ENCODE measurements at places on chromosomes 12 and 14.

GRCh38 chr12:4856596-4856995 is 53.1 kb upstream of the KCNA1 start:
- no peak for DNase-seq

- DNase-seq: no peak
Observed at GRCh38 chr12:118549510-118549980, 173.2 kb downstream of the SUDS3 start.

DNA sequence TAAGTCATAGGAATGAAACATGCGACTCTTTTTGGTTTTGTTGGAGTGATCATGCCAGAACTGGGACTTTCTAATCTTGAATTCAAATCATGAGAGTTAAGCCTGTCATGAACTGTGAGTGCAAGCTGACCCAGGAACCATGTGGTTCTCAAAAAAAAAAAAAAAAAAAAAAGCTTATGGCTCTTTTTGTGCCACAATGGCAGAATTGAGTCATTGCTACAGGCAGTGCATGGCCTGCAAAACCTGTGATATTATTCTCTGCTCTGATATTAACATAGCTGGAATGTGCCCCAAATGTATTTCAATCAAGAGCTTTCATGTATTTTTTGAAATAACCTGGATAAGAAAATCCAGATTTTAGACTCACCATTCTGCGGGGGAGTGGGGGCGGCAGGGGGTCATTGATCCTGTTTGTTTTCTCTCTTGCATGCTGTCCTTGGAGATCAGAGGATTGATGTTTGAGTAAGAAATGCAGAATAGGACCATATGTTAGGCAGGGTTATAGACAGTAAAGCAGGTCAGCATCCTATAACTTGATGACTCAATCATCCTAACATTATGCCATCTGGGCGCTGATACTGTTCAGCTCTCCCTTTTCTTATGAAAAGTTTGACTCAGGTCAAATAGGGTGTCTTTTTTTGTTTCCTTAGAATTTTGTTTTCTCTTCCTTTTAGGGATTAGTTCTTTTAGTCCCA is 797.4 kb downstream of the DIO2 start:
- no peak for DNase-seq

GRCh38 chr14:75724414-75725204 is 63.6 kb downstream of the TTLL5 start:
- DNase-seq: no peak

DNA sequence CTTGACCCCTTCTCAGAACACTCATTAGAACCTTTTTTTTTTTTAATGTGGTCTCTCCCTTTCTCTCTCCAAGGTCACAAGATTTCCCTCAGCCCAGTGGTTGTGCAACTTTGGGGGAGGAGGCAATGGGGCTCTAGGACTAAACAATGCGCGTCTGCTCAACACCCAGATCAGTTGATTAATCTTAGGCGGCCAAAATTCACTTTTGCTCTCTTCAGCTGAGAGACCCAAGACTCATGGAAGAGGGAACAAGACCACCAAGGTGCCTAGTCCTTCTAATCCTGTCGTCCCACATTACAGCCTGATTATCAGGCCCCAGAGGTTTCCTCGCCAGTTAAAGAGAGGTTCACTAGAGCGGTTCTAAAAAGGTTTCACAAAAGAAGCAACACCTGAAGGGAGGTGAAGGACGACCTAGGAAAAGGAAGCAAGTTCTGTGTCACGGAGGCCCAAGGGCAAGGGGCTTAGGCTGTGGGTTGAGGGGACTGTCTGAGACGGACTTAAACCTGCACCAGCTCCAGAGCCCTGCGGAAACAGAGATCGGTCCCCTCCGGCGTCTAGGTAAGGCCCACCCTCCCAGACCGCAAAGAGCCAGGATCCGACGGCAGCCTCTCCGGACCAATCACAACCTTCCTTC is 824 bp upstream of the TARBP2 start:
- no peak for DNase-seq

DNA sequence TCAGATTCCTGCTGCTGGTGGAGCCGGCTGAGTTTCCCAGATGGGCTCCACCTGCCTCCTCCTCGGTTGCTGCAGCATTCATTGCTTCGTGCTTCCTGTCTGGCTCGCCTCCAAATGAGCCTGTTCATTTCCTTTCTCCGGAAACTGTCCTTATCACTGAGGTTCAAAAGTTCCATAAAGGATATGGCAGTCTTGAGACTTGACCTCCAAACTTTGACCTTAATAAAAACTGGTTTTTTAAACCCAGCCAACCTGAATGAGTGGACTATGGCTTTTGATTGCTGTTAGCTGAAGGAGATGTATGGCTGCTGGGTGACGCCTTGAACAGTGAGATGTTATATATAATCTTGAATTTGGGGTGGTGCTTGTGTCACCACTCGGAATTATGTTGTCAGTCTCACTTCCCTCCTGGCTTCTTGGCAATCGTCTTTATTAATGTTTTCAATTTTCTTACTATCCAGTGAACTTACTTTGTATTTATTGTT is 62.7 kb downstream of the RASSF3 start:
- DNase-seq: no peak

GRCh38 chr12:89539426-89540223 is 13.8 kb upstream of the POC1B start:
- no peak for DNase-seq

GRCh38 chr14:68653804-68654203 is 139.1 kb downstream of the ZFP36L1 start:
- no peak for DNase-seq

DNA sequence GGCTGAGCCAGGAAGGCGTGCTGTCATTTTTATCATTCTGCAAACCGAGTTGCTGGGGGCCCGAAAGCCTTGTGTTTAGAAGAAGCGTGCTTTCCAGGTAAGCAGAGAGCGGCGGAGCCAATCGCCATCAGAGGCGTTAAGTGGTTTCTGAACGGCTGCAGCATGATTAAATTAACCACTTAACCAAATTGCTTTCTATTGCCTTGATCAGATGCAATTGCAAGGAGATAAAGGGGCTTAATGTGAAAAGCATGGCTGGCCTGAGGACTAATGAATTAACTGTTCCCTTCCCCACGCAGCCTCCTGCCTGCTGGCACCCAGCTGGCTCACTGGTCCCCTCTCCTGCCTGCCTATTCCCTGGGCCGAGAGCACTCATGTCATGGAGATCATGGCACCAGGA is 36.6 kb upstream of the CHGA start:
- DNase-seq: no peak

DNA sequence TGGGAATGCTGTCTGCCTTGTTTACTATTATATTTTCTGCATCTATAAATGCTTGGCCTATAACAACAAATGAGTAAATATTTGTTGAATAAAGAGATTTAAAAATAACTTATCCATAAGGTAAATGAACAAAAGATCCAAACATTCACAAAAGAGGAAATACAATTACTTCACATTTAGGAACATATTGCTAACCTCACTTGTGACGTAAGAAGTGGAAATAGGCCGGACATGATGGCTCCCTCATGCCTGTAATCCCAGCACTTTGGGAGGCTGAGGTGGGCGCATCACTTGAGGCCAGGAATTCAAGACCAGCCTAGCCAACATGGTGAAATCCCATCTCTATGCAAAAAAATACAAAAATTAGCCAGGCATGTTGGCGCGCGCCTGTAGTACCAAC is 25.7 kb upstream of the CKAP4 start:
- no peak for DNase-seq

GRCh38 chr14:41761204-41761603 is 154.5 kb downstream of the LRFN5 start:
- no peak for DNase-seq

GRCh38 chr14:101478096-101478495 is 83.2 kb upstream of the DIO3 start:
- DNase-seq: no peak

DNA sequence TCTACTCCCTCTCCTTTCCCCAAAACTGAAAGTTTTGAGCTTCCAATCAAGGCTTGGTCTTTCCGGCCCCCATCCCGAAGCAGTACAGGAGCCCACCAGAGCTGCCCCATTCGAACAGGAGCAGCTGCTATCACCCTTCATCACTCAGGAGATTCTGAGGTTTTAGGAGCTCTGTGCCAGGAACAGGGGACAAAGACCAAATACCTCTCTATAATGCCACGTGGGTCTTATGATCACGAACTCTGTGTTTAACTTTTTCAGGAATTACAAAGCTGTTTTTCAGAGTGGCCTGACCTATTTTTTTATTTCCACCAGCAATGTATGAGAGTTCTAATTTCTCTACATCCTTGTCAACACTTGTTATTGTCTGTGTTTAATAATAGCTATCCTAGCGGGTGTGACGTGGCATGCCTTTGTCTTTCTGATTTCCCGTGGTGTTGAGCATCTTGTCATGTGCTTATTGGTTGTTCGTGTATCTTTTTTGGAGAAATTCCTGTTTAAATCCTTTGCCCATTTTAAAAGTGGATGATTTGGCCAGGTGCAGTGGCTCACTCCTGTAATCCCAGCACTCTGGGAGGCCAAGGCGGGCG is 21.7 kb downstream of the COA8 start:
- no peak for DNase-seq

DNA sequence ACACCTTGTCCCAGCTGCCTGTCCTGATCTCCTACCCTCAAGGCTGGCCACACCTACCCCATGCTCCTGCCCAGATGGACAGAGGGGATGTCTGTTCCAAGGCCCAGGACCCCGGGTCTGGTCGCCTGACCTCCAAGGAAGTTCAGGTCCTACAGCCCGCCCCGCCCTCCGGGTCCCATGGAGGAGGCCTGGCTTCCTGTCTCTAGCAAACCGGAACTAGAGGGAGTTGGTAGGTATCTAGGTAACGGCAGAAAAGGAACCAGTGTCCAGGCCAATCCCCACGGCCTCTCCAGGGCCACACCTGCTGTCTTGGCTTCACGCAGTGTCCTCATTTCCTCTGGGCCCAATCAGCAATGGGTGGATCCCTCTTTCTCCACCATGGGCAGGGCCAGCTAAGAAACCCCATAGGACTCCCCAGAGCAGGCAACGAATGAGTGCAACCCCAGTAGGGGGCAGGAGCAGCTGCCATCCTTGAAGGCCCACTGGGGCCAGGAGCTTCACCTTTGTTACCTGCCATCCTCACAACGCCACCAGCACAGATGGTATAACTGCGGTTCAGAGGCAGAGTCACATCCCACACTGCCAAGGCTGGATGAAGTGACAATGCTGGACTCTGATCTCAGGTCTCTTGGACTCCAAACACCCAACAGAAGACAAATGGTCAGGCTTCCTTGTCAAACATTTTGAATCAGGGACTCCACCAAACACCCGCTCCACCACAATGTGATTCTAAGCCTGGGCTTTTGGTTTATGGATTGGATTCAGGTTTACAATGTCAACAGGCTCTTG is 25.1 kb upstream of the RPLP0 start:
- DNase-seq: no peak

DNA sequence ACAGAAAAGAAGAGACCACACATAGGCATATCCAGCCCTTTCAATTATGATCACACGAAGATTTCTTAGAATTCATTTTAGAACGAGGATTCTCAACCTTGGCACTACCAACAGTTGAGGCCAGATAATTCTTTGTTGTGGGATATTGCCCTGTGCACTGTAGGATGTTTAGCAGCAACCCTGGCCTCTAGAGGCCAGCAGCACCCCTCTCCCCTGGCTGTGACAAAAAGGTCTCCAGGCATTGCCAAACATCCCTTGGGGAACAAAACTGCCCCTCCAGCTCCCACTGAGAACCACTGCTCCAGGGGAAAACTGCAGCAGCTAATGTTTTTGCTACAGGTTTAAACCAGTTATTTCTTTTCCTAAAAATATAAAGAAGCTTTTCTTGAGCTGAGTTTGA is 7.1 kb downstream of the NT5DC3 start:
- no peak for DNase-seq

DNA sequence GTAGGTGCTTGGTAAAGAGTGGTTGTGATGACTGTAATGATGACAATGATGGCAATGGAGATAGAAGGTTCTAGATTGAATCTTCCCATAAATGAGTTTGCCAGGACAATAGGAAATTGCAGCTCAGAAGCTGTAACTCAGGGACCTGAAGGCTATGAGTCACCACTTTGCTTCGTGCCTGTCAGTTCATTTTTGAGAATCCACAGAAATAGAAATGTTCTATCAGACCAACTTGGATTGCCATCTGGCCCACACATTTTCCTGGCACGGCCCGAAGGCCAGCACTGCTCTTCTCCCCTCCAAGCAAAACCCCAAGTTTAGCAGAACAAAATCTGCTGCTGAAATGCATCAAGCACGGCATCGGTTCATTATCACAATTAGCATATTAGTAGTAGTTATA is 1127.0 kb downstream of the BCL11B start:
- DNase-seq: no peak

GRCh38 chr12:110015132-110015531 is 15.9 kb downstream of the ANKRD13A start:
- DNase-seq: no peak

DNA sequence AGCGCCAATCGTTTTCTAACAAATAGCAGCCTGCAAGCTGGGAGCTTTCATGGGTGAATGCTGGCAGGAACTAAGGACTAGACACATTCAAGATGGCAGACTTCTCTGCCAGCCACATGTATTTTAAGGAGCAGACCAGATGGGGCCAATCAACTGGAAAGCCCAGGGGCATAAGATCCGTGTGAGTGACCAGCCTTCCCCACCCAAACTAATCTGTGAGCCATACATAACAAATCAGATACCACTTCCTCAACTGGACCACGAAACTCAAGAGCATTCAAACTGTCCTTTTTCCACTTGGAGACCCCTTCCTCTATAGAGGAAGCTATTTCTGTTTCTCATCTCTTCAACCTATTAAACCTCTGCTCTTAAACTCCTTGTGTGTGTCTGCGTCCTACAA is 9.7 kb downstream of the TCL1B start:
- DNase-seq: no peak

DNA sequence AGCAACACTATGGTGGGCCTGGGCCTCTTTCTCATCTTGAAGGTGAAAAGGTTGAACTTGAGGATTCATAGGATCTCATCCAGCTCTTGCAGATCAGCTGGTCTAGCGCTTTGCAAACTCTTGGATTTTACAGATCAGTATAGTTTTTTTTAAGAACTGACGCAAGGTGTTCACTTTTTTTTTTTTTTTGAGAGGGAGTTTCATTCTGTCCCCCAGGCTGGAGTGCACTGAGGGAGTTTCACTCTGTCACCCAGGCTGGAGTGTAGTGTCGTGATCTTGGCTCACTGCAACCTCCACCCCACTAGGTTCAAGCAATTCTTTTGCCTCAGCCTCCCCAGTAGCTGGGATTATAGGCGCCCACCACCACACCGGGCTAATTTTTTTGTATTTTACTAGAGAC is 20.4 kb upstream of the LGMN start:
- no peak for DNase-seq

- no peak for DNase-seq
Observed at GRCh38 chr12:4274396-4275015, 944 bp downstream of the CCND2 start.

DNA sequence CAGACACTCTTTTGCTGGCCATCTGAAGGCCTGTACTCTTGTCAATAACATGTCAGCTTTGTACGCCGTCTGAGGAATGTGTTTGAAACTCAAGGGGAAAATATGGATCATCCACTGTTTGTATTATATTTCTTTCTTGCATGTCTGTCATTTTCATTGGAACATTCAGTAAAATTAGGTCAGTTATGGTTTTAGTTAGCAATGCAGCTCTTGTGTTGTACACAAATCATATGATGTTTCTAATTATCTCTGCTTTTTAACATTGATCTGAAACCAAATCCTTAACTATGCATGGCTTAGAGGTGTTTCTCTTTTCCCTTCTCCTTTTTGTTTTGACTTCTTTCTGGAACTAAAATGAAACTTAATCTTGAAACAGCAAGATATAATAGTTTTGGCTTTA is 333.6 kb upstream of the PRICKLE1 start:
- DNase-seq: no peak

All from GM18507 (cell line).